ENCODE measurements at places on chromosomes 6 and 20.

DNA sequence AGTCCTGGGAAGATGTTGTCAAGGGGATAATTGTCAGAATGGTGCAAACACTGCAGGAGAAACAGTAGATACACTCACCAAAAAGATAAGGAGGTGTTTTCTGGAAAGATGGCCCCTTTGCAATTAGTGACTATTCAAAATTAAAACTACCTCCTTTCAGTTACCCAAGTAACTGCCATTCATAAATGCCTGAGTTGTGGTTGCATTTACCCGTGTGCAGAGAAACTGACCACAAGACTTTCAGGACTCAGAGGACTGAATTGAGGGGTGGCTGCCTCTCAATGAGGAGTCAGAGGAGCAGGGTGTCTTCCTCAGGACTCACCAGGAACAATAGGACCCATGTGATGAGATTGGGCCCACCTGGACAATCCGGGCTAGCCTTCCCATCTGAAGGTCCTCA lies 39.0 kb downstream of the GCM1 start:
- DNase-seq, result no peak

DNA sequence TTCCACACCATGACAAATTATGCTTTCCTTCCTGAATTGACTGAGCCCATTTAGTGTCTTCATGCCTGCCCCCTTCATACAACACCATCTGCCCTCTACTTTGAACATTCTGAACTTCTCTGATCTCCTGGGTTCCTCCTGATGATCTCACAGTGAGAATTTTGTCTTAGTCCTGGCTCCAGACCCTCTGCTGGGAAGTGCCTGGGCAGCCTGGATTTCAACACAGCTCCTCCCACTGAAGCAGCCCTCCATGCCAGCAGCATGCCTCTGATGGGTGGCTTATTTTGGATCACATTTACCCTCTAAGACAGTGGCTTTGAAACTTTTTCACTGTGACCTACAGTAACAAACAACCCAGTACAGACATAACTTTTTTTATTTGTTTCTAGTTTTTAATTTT lies 41.5 kb downstream of the DSE start:
- no peak for DNase-seq

- no peak for DNase-seq
Measured at GRCh38 chr6:3831761-3832530, 17.2 kb upstream of the FAM50B start.

GRCh38 chr20:55632592-55632991 lies 372.7 kb downstream of the CBLN4 start:
- DNase-seq, result no peak

DNA sequence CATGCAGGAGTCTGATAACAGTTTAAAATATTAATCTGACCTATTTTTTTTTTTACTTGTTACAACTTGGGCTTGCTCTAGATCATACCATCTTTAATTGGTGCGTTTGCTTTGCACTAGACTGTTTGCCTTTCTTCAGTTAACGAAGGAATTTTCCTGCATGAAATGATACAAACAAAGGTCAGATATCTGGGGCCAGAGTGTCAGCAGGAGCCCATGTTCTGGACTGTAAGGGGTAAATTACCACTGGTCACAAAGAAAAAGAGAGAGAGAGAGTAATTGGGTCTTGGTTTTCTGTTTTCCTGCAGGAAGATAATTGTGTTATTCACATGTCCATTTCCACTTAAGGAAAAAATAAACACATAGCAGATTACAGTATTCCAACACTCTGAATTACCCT lies 399.4 kb upstream of the MARCKS start:
- no peak for DNase-seq

DNA sequence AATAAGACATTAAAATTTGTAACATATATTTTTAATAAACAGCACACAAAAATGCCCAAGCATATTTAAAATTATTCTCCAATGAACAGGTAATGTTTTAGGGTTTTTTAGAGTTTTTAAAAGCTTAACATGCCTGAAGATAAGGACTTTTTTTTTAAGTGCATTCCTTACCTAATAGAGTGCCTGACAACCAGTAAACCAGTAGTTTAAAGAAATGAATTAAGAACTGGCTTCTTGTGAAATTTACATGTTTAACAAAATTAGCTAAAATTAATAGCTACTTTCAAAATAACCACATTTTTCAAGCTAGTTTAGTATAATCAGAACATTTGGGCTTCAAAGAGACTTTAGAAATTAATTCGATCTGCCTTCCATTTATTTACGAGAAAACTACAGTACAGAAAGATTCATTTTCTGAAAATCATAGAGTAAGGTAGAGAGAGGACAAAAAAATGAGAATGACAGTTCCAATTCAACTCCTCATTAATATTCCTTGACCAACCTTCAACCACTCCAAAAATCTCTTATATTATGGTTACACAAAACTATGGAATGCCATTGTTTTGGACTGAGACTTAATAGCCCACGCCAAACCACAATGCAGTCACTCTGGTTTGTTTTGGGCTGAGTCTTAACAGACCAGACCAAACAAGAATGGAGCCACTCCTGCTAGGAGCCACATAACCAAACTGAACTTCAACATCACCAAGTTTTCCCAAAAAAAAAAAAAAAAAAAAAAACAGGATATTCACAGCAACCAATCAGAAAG lies 5.7 kb upstream of the PLN start:
- DNase-seq, result no peak

DNA sequence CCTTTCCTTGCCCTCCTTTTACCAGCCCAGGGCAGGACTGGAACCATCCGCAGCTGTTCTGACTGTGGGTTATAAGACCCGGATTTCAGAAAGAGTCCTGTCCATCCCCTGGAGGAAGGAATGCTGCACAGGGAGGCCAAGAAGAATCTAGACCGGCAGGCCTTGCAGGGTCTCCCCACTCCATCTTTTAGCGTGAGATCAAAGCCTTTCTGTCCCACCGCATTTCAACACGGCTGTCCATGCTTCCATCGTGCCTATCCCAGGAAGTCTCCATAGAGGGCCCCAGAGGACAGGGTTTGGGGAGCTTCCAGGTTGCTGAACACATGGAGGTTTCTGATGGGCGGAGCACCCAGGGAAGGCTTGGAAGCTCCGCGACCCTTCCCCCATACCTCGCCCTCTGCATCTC lies 79.3 kb upstream of the AGPAT4 start:
- DNase-seq, result no peak

DNA sequence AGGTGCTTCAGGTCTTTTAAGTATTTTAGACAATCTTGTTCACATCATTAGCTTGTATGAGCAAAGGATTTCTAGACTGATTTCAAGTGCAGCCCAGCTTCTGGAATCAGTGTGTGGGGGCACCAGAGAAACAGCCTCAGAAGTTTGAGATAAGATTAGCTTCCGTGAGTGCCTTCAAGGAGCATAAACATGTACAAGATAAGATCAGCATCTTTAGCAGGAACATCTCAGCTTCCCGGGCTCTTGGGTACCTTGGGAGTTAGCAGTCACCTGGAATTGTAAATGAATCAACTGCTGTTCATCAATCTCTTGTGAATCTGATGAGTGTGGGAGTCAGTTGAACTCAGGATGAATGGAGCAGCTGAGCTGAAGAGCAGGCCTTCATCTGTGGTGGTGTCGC lies 12.0 kb upstream of the CITED2 start:
- DNase-seq, result no peak

GRCh38 chr6:157946053-157946617 lies 35.5 kb upstream of the SYNJ2 start:
- DNase-seq, result no peak

DNA sequence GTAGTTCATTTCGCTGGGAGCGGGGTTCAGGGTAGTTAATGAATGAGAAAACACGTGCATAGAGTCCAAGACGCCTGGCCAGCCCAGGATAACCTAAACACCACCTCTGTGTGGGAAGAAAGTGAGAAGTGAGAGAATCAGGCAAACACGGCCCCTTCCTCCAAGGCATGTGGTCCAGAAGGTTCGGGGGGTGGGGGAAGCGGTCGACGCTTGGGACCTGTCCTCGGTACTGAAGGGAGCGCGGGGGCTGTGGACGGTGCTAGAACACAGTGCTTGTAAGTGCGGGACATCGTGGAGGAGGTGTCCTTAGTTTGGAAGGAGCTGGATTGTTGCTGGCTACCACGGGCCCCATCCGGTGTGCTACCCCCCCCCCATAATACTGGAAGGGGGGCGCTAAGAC lies 1.7 kb upstream of the VSTM2L start:
- no peak for DNase-seq

- no peak for DNase-seq
Measured at GRCh38 chr6:12090714-12091113, 78.6 kb downstream of the HIVEP1 start.

GRCh38 chr6:1797801-1798200 lies 188.1 kb downstream of the FOXC1 start:
- DNase-seq, result no peak

DNA sequence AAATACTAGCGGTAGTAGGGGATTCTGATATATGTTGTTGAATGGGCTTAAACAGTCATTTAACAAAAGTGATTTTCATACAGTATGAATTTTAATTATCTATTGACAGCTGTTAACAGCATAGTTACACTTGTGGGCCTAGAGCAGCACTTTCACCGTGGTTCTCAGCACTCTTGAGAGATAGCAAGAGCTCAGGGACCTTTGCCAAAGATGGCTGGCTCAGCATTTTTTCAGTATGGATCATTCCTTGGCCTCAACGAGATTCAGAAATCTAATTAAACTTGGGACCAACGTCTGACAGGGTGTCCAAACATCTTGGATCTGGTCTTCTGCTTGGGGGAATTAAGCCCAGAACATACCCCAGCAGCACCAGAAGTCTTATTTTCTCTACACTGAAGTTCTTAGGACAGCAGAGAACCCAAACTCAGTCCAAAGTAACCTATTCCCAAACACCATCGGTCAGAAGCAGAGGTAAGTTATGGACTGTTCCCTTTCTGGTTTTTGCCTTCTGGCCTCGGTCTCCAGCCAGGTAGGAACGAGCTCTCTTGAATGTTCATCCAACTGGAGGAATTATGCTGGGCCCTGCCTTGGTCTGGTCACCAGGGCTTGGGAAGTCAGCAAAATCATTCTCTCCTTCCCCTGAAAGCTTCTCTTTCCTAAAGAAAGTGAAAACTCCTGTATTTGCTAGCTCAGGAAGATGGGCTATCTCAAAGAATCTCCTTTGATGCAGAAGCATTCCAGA lies 25.7 kb downstream of the PRPH2 start:
- DNase-seq, result no peak

DNA sequence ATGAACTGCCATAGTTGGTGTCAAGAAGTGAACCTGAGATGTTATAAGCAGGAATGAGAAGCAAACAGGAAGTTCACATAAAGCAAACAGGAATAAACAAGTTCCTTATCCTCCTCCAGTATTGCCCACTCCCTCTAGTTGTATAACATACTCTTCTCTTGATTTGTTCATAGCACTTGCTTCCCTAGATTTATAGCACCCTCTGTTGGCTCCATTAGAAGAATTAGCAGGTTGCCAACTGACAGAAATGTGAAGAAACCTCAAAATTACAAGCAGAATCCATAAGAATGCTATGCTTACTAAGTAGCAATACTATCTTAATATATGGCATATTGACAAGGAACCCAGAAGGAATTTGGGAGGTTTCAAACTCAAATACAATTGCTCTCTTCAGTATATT lies 195.4 kb downstream of the TBX18 start:
- DNase-seq, result no peak

GRCh38 chr6:45586216-45587171 lies 208.8 kb upstream of the SUPT3H start:
- no peak for DNase-seq

DNA sequence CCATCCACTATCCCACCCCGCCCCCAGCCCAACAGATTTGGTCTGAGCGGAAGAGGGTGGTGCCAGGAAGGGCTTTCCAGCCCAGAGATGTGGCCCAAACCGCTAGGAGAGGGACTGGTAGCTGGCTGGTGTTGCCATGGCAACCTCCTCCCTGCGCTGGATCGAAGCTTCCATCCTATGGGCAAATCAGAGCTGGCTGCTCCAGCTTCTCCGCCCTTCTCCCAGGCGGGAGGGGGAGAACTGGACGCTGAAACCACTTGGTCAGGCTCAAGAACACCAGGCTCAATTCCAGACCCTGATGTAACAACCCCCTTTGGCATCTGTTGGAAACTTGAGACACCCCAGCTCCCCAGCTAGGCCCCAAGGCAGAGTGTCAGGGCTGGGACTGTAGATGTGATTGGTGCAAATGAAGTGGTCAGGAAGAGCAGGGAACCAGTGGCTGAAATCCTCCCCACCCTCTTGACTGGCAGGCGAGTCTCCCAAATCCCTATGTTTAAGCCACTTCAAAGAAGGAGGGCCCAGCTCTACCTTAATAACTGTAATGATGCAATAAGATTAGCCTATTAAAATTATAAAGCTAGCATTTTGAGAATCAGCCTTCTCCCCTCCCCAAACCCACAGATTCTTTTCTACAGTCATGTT lies 4.2 kb downstream of the RIMS4 start:
- peak; percentile 56 for DNase-seq

DNA sequence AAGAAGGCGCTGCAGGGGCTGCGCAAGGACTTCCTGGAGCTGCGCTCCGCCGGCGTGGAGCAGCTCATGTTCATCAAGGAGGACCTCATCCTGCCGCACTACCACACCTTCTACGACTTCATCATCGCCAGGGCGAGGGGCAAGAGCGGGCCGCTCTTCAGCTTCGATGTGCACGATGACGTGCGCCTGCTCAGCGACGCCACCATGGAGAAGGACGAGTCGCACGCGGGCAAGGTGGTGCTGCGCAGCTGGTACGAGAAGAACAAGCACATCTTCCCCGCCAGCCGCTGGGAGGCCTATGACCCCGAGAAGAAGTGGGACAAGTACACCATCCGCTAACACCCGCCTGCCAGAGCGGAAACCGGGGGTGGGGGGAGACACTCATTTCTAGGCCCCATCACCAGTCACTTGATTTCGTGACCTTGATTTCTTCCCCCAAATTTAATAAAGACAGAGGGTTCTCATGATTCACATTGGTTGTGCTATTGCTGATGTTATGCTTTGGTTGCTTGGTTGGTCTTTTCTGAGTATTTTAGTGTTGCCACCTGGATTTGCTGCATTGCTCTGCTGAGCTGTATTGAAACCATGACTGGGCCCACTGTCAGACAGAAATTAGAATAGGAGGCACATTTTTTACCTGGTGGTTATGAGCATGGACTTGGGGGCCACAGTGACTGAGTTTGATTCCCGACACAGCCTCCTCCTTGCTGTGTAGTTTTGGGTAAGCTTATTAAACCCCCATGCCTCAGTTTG lies 1.5 kb downstream of the FAM50B start:
- DNase-seq, result no peak

GRCh38 chr6:19535351-19535750 lies 301.8 kb upstream of the ID4 start:
- DNase-seq, result no peak

- DNase-seq, result no peak
Measured at GRCh38 chr6:125183391-125183790, 29.8 kb downstream of the TPD52L1 start.

GRCh38 chr6:41092421-41093140 lies 19.8 kb downstream of the NFYA start:
- peak; percentile 40 for DNase-seq

- DNase-seq, result no peak
Measured at GRCh38 chr6:122809691-122810090, 20.6 kb downstream of the SMPDL3A start.
